Neural progenitor cell (in vitro differentiated cells): ENCODE measurements at places on chromosomes 16 and 17.
A peak's percentile ranks its signal among the peaks of the same experiment; 100 is the strongest.

DNA sequence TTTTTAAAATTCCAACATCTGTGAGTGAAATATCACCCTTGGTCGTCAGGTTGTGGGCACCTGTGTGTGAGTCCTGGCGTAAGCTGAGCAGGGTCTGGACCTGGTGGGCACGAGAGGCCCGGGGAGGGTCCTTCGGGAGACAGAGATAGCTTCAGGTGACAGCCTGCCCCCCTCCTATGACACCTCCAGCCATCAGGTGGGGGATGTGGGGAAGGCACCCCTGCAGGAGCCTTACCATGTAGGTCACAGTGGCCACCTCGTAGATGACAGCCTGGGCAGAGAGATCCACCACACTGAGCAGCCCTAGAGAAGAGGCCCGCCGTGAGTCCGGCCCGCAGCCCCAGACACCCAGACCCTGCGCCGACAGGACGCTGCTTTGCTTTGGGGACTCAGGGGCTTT lies 11.2 kb downstream of the SLC47A2 start:
- DNase-seq: no peak

DNA sequence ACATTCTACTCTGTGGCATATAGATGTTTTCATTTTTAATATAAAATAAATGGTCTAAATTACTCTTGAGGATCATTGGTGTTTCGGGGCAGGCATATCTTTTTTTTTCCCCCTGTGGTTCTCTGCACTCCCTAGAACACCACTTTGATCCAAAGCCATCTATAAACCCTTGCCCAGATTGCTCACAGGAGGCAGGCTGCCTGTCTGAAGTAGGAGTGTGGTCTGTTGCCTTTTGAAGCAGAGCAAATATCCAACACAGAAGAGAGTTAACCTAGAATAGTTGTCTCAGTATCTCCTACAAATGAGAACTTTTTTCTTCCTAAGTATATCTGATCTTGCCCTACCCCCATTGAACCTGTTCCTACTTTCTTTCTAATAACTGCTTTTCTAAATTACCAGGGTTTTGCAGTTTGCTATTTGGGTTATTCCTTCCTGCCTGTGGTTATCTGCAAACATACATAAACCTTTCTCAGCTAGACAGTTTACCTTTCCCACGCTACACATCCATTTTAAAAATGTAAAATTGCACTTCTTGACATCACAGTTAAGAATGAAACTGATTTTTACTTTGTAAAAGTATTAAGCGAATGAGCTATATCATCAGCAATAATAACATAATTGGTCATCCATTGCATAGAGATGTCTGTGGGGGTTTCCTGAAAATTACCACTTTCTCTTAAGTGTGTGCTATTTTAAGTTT lies 4.7 kb upstream of the CMTM1 start:
- DNase-seq: no peak

- no peak for DNase-seq
These were observed 29.4 kb downstream of the OR1D5 start for GRCh38 chr17:3033741-3034577.

- DNase-seq: peak; percentile 87
These were observed 10.0 kb downstream of the BTBD17 start for GRCh38 chr17:74351552-74352210.

DNA sequence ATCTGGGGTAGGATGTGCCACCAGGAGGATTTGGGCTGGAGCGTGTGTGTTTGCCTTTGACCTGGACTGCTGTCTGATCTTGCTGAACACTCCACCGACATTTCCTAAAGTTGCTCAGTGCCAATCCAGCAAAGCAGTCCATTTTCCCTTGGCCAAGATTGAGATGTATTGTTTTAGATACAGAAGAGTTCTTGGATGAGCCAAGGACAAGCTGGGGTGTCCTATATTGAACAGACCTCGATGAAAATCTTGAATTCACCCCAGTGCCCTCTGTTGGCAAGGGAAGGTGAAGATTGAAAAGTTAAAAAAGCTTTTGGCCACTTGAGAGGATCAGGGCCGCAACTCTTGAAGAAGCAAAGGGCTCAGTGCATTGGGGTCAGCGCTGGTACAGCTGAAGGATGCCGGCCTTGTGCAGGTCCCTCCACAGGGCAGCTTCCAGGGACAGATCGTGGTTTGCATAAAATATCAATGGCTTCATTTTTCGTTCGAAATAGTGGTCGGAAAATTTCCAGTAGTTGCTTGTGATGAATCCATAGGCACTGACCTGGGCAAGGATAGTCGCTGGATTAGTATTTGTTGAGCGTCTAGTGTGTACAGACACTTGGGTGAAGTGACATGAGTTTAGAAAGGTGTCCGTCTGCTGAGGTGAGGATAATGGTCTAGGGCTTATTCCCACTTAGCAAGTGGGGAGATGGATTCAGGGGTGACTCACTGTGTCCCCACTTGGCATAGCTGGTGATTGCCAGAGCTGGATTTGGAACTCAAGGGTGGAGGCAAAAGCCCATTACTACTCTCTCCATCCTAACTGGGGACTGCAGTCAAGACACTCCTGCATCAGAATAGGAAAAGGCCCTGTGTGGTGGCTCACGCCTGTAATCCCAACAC lies 19.7 kb downstream of the ST6GALNAC2 start:
- no peak for DNase-seq

- DNase-seq: no peak
These were observed 6.2 kb downstream of the ZNF423 start for GRCh38 chr16:49849754-49850108.

GRCh38 chr16:88773812-88774291 lies 11.2 kb downstream of the PIEZO1 start:
- DNase-seq: peak; percentile 68
